ENCODE measurements at places on chromosomes 7 and 10. TPM values are rescaled to one million over a fixed set of nuclear protein-coding genes. Genes with fewer than 3 reads are reported as not detected.

LFNG gene
- 50.6 TPM for total RNA-seq

P4HA1 gene
- 72.2 TPM for total RNA-seq

DNA sequence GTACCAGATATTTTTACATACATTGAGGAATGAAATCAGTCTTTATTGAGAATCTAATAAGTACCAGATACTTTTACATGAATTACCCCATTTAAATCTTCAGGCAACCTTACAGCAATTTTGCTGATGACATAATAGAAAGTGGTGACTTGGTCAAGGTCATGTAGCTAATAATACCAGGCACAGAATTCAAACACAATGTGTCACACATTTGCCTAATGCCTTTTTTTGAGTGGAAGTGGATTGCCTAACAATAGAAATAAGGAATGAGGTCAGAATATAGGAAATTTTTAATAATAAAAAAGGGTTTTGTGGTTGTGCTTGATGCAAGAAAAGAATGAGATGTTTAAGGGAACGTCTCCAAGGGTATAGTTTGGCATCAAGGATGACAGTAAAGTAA, 466.6 kb upstream of the IGFBP3 start:
- H3K27me3 ChIP-seq = no peaks in the 10 kb centered on the region
- no peak overlapping the region for H3K4me3 ChIP-seq
- no peaks in the 10 kb centered on the region for H3K4me1 ChIP-seq
- H3K36me3 ChIP-seq = no peaks in the 10 kb centered on the region

NODAL gene
- not detected for total RNA-seq

DNA sequence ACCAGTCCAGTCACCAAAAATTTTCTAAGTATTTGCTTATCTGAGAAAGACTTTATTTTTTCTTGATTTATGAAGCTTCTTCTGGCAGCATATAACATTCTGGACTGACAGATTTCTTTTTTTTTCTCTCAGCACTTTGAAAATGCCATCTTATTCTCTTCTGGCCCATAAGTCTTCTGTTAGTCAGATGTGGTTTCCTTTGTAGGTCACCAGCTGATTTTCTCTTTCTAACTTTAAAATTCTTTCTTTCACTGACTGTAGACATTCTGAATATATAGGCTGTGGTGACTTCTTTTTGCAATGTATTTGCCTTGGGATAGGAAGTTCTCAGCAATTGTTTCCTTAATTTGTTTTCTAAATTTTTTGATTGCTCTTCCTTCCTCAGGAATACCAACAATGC, 172.5 kb downstream of the CCDC7 start:
- H3K27me3 ChIP-seq = no peaks in the 10 kb centered on the region
- H3K4me3 ChIP-seq = no peak overlapping the region
- H3K27ac ChIP-seq = no peak overlapping the region
- peaks cover 2% of the 10 kb centered on the region for H3K4me1 ChIP-seq
- no peak for DNase-seq
- peaks cover 29% of the 10 kb centered on the region for H3K36me3 ChIP-seq

DNA sequence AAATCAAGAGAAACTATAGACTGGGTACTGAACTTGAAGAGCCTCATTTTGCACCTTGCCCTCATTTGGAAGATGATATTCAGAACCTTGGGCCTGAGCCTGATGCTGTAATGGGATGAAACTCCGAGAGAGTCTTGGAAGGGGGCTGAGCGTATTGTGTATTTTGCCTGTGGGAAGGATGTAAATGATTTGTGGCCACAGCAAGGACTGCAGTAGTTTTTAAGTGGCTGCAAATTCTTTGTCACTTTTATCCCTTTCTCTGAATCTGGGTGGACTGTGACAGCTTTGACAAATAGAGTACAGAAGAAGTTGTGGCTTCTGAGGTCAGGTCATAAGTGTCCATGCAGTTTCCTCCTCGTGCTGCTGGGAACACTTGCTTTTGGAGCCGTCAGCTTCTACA, 221.2 kb downstream of the ADRA2A start:
- H3K4me1 ChIP-seq = no peaks in the 10 kb centered on the region
- DNase-seq = no peak
- peaks cover 26% of the 10 kb centered on the region for H3K27me3 ChIP-seq
- no peaks in the 10 kb centered on the region for H3K36me3 ChIP-seq

DNA sequence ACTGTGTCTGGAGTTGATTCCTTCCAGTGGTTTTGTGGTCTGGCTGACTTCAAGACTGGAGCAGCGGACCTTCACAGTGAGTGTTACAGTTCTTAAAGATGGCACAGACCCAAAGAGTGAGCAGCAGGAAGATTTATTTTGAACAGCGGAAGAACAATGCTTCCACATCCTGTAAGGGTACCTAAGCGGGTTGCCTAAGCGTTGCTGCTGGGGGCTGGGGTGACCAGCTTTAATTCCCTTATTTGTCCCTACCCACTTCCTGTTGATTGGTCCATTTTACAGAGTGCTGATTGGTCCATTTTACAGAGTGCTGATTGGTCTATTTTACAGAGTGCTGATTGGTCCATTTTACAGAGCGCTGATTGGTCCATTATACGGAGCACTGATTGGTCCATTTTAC, 13.2 kb downstream of the AKR1B15 start:
- H3K4me3 ChIP-seq = no peak overlapping the region
- H3K4me1 ChIP-seq = peaks cover 4% of the 10 kb centered on the region
- H3K27ac ChIP-seq = no peak overlapping the region
- H3K27me3 ChIP-seq = no peaks in the 10 kb centered on the region

- H3K27me3 ChIP-seq = no peaks in the 10 kb centered on the region
- H3K36me3 ChIP-seq = no peaks in the 10 kb centered on the region
- no peaks in the 10 kb centered on the region for H3K4me1 ChIP-seq
- no peak for DNase-seq
- no peak overlapping the region for H3K4me3 ChIP-seq
Measured at GRCh38 chr10:52639652-52640051, 132.9 kb downstream of the MBL2 start.

DNA sequence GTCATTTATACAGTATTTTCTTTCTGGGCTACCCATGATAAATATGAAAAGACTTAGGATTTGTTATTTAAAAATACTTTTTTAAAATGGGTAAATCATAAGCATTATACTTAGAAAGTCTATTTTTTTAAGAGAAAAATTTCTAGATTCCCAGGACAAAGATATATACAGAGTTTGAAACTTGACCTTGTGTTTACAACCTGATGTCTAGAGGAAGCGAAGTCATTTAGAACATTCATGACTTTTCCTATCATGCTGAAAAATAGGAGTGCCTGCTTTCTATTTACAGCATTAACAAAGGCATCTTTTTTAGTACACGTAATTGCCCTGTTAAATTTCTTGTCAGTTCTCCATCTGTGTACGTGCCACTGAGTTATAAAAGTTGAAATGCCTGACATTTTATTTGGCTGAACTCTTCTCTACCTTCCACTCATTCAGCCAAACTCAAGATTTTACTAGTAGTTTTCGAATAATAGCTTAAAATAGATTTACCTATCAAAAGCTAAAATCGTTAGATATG, 23.0 kb downstream of the GNAT3 start:
- no peak for DNase-seq
- peaks cover 1% of the 10 kb centered on the region for H3K27me3 ChIP-seq
- no peaks in the 10 kb centered on the region for H3K4me1 ChIP-seq
- H3K36me3 ChIP-seq = no peaks in the 10 kb centered on the region

- no peak overlapping the region for H3K4me3 ChIP-seq
- H3K27ac ChIP-seq = no peak overlapping the region
- no peaks in the 10 kb centered on the region for H3K27me3 ChIP-seq
- H3K4me1 ChIP-seq = peaks cover 6% of the 10 kb centered on the region
- no peak for DNase-seq
- peaks cover 26% of the 10 kb centered on the region for H3K36me3 ChIP-seq
Measured at GRCh38 chr10:103881416-103882284, 26.3 kb upstream of the SH3PXD2A start.

CCNJ gene
- total RNA-seq = 4.6 TPM

- peaks cover 8% of the 10 kb centered on the region for H3K27me3 ChIP-seq
- no peaks in the 10 kb centered on the region for H3K36me3 ChIP-seq
- H3K27ac ChIP-seq = no peak overlapping the region
- H3K4me1 ChIP-seq = no peaks in the 10 kb centered on the region
- H3K4me3 ChIP-seq = no peak overlapping the region
- no peak for DNase-seq
Measured at GRCh38 chr7:27122077-27122910, 8.3 kb downstream of the HOXA4 start.

DNA sequence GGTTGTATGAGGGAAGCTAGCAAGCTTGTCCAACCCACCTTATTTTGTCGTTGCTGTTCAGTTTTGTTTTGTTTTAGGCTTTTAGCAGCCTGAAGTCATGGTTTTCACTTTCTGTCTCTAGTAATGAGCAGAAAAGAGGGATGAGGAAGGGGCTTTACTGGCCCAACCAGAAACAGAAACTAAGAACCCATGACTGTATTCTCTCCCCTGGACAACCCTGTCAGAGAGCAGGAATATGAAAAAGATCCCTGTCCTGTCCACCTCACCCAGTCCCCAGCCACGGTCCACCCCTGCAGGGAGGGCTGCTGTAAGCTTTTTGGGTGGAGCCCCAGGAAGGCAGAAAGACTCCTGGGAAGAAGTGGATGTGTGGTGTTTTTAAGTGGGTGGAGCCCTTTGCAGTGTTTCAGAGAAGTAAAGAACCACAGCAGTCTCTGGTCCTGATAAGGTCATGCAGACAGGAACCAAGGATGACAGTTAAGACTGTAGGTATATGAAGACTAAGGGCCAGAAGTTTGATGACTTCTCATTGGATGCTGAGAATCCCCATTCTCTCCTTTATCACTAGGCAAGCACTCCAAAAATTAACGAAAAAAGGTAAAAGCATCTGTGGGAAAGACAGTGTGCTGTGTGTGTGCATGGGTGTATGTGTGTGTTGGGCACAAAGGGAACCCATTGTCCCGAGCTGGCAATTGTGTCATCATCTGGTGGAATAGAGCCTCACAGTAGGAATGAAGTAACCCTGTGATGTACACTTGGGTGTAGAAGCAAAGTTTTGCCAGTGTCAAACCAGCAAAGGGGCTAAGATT, 13.8 kb downstream of the MRPL32 start:
- DNase-seq = no peak
- peak overlapping the region; percentile 20 for H3K27ac ChIP-seq
- H3K4me3 ChIP-seq = peak overlapping the region; percentile 35
- no peaks in the 10 kb centered on the region for H3K36me3 ChIP-seq

DNA sequence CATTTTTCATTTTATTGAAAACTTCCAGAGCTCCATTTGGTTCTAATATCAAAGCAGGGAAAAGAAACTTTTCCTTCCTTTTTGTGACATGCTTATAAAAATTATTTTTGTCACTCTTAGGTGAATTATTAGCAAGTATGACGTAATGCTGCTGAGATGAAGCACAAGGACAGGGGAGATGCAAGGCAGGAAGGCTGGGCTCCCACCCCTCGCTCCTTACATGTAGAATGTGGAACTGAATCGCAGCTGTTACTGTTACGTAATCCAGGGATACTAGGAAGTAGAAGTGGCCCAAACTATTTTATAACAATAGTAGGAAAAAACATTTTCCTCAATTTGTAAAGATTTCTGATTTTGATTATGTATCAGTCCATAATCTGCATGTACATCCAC, 17.1 kb upstream of the GTPBP4 start:
- H3K27ac ChIP-seq = no peak overlapping the region
- H3K4me3 ChIP-seq = no peak overlapping the region
- H3K4me1 ChIP-seq = peaks cover 6% of the 10 kb centered on the region

- H3K4me3 ChIP-seq = no peak overlapping the region
- peaks cover 27% of the 10 kb centered on the region for H3K4me1 ChIP-seq
- H3K36me3 ChIP-seq = peaks cover 2% of the 10 kb centered on the region
- H3K27me3 ChIP-seq = peaks cover 10% of the 10 kb centered on the region
- H3K27ac ChIP-seq = no peak overlapping the region
Measured at GRCh38 chr10:62842983-62843382, 26.8 kb upstream of the EGR2 start.

- no peaks in the 10 kb centered on the region for H3K4me1 ChIP-seq
- H3K4me3 ChIP-seq = no peak overlapping the region
- peak; percentile 37 for DNase-seq
Measured at GRCh38 chr7:82044497-82045080, 274.7 kb upstream of the HGF start.

- H3K4me1 ChIP-seq = peaks cover 10% of the 10 kb centered on the region
- H3K4me3 ChIP-seq = peak overlapping the region; percentile 5
- peak; percentile 87 for DNase-seq
- no peak overlapping the region for H3K27ac ChIP-seq
- no peaks in the 10 kb centered on the region for H3K27me3 ChIP-seq
- H3K36me3 ChIP-seq = no peaks in the 10 kb centered on the region
Measured at GRCh38 chr7:151315038-151315655, 26.5 kb upstream of the NUB1 start.

CLEC5A gene
- not detected for total RNA-seq

DNA sequence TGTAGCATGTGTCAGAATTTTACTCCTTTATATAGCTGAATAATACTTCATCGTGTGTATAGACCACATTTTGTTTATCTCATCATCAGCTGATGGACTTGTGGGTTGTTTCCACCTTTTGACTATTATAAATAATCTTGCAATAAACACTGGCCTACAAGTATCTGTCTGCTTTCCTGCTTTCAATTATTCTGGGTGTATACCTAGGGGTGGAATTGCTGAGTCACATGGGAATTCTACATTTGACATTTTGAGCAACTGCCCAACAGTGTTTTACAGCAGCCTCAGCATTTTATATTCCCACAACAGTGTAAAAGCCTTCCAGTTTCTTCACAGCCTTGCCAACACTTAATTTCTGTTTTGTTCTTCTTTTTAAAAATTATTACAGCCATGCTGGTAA, 200.3 kb upstream of the PRSS1 start:
- H3K36me3 ChIP-seq = no peaks in the 10 kb centered on the region
- H3K4me1 ChIP-seq = no peaks in the 10 kb centered on the region
- DNase-seq = no peak
- no peaks in the 10 kb centered on the region for H3K27me3 ChIP-seq
- no peak overlapping the region for H3K4me3 ChIP-seq

DNA sequence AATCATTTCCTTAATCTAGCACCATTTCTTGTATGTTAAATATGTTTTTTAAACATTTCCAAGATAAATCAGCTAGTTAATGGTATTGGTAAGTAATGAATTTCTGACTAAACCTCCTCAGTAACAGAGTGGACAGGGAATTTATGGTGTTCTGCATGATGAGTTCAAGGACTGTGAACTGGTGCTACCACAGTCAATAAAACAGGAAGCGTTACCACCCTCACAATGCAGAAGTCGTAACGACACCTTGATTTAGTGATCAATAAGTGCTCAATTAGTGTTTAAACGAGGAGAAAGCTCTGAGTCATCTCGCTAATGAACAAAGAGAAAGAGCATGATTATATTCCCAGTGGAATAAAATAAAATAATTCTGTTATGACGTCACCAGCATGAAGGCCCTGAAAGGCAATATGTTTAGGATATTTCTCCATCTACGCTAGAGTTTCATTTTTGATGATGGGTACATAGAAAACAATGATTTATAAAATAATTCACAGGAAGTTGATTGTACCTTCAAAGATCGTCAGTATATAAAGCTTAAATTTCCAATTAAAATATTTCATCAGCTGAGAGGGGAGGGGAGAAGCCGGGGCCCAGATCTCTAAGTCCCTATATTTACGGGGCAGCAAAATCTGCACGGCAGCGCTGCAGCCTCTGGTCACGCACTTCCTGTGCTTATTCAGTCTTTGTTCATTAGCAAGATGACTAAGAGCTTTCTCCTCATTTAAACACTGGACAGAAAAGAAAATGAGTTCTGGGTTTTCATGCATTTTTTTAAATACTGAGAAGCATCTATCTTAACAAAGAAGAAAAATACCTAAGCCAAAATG, 400.5 kb downstream of the PTPRN2 start:
- no peaks in the 10 kb centered on the region for H3K36me3 ChIP-seq
- no peak overlapping the region for H3K4me3 ChIP-seq
- DNase-seq = no peak
- H3K4me1 ChIP-seq = no peaks in the 10 kb centered on the region
- H3K27me3 ChIP-seq = peaks cover 3% of the 10 kb centered on the region
- H3K27ac ChIP-seq = no peak overlapping the region

TOMM7 gene
- 240 TPM for total RNA-seq
